Effector CD8-positive, alpha-beta T cell (primary cell): ENCODE measurements at places on chromosomes 1 and 21.

GRCh38 chr1:84669831-84670230 lies 20.4 kb downstream of the SSX2IP start:
- DNase-seq: no peak

- DNase-seq: no peak
Measured at GRCh38 chr1:234955107-234955731, 173.4 kb downstream of the TOMM20 start.

- DNase-seq: no peak
Measured at GRCh38 chr1:29747196-29747595, 510.9 kb downstream of the PTPRU start.

DNA sequence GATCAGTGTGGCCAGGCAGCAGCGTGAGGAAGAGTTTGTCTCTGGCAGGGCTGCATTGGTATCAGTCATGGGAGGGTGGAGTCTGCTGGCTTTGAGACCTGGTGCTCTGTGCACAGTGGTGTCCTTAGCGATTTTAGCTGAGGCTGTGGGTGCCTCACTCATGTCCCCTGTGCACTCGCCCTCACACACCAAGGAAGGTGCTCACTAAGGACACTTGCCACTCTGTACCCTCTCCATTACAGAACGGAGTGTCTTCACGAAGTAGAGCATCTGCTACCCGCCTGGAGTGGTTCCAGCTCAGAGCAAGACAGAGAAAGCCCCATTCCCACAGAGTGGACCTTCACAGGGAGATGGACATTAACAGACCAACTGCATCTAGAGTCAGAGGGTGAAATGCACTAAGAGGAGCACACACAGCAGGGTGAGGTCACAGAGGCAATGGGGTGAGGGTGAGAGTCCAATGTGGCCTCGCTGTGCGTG lies 117.9 kb downstream of the MATN1 start:
- no peak for DNase-seq

DNA sequence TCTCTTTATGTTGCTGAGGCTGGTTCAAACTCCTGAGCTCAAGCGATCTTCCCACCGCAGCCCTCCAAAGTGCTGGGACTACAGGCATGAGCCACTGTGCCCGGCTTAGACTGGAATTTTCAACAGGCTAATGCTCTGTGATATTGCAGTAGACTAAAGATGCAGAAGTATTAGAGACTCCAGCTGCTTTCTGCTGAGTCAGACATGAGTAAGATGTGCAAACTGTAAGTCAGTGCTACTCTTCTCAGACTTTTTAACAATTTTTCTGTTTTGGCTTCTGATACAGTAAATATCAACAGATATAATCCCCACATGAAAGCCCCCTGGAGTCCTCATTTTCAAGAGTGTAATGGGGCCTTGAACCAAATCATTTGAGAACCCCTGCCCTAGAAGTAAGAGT lies 29.3 kb upstream of the NLRP3 start:
- DNase-seq: no peak

- no peak for DNase-seq
Measured at GRCh38 chr1:209527993-209528717, 55.4 kb upstream of the CAMK1G start.
